ENCODE measurements at places on chromosomes 7 and 10. TPM values are rescaled to one million over a fixed set of nuclear protein-coding genes. Genes with fewer than 3 reads are reported as not detected.

The ZNF479 gene
- total RNA-seq: not detected

The SPDYE2B gene
- total RNA-seq: not detected

The TSPAN13 gene
- 0.16 TPM for total RNA-seq

The MOGAT3 gene
- 0.11 TPM for total RNA-seq

The UPK3BL2 gene
- total RNA-seq: 122 TPM

The COA1 gene
- total RNA-seq: 78.9 TPM

The MIOS gene
- total RNA-seq: 33.3 TPM

The PAOX gene
- total RNA-seq: 1.9 TPM

The GPR26 gene
- total RNA-seq: not detected

The VPS41 gene
- 22.9 TPM for total RNA-seq

The TMEM229A gene
- not detected for total RNA-seq

The SPDYE1 gene
- total RNA-seq: not detected

The GPR141 gene
- not detected for total RNA-seq

The CCDC6 gene
- 22.1 TPM for total RNA-seq

The BTBD16 gene
- total RNA-seq: not detected

The WEE2 gene
- total RNA-seq: 0.08 TPM

The PIK3AP1 gene
- 0.59 TPM for total RNA-seq

The DNAAF5 gene
- 4.8 TPM for total RNA-seq
